SIG-M5 (cell line): ENCODE measurements at places on chromosomes 1 and 21.
A peak's percentile ranks its signal among the peaks of the same experiment; 100 is the strongest.

GRCh38 chr21:41317458-41317857 is 857 bp downstream of the FAM3B start:
- no peak for DNase-seq

DNA sequence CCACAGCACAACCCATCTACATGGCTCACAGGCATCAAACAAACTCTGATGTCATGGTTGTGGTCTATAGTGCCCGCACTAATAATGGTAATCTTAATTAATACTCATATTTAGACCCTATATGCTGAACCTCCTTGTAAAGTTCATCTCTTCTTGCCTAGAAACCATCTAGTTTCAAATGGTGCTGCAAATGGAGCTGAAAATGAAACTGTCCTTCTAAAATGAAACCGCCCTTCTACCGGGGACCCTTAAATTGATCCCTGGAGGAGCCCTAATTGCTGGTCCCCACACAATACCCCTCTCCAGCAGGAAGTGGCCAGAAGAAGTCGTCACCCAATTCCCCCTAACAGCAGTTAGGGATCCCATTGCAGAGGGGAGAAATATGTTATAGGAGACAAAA is 612.6 kb downstream of the MRPL39 start:
- DNase-seq = no peak

DNA sequence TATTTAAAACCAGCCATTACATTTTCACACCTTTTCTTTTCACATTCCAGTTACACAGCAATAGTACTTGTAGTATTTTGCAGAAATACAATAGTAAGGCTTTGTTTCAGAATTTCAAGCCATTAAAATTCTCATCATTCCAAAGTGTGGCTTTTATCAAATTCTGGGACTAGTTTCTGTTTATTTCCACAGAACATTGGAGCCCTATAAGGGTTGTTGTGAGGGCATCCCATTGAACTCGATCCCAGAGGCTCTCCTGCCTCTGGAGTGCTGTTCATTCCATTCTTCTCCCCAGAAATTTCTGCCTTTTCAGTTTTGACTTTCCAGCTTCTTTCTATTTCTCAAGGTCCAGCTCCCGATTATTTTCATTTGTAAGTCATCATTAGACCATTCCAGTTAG is 645.5 kb downstream of the ADGRL2 start:
- no peak for DNase-seq

GRCh38 chr1:211632117-211632807 is 43.2 kb downstream of the NEK2 start:
- no peak for DNase-seq

DNA sequence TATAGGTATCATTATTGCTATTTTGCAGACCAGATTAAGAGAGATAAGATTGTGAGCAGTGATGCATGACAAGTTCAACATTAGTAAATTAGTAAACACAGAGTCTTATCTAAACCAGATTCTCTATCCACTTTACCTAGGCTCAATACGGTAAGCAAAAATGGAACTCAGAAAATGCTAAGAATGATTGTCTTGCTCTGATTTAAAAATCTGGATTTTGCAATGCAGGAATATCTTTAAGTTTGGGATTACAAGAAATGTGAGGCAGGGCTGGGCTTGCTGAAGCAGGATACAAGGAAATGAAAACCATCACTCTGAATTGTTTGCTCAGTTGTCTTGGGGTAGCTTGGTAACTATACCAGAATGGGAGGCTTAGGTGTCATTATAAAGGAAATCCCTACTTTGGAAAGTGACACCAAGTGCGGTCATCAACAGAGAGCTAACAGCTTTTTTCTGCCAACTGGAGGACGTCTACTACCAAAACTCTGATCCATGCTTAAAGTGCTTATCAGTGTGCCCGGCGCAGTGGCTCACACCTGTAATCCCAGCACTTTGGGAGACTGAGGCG is 332.7 kb upstream of the RUNX1 start:
- no peak for DNase-seq

DNA sequence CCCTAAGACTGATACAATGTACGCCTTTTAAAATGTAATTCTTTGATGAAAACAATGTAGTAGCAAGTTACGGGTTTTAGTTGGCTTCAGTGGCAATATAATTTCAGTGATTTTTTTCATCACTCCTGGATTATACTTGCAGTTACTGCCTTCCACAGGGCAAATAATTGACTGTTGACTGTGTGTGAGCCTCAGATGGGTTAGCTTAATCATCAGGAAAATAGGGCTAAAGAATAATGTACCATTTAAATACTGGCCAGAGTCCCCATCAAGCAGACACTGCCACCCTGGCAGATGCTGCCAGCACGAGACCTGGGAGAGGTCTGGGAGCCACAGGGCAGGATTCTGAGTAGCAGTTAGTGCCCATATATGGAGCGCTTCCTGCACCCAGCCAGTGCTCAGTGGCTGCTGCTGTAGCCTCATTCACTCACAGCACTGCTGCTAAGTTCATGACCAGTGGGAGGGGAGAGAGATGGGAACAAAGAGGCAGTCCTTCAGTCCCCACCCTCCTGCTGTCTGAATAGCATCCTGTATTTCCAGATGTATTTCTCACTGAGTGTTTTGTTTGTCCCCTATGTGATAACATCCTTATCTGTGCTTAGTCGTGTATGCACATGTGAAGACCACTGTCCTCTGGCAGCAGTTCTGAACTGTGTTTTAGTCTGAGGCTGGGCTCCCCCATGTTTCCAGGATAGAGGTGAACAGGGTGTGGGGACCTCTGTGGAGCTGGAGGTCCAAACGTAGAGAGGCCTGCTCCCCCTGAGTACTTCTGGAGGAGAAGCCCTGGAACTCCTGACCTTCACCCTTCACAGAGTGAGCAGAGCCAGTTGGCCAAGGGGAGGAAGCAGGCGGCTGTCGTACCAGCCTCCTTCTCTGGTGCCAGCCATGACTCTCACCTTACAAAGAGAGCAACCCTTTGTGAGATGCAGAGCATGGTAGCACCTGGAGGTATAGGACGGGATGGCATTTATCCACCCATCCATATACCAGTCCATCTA is 80.4 kb downstream of the ADARB1 start:
- no peak for DNase-seq

- no peak for DNase-seq
Measured at GRCh38 chr1:205528446-205528886, 24.0 kb downstream of the CDK18 start.

GRCh38 chr1:224745394-224745793 is 129.3 kb downstream of the CNIH3 start:
- DNase-seq = no peak

- DNase-seq = no peak
Measured at GRCh38 chr21:42621166-42621818, 32.1 kb upstream of the PDE9A start.

GRCh38 chr1:41572224-41572623 is 87.7 kb upstream of the EDN2 start:
- DNase-seq = no peak

GRCh38 chr1:166172106-166172505 is 5.3 kb upstream of the FAM78B start:
- DNase-seq = no peak

DNA sequence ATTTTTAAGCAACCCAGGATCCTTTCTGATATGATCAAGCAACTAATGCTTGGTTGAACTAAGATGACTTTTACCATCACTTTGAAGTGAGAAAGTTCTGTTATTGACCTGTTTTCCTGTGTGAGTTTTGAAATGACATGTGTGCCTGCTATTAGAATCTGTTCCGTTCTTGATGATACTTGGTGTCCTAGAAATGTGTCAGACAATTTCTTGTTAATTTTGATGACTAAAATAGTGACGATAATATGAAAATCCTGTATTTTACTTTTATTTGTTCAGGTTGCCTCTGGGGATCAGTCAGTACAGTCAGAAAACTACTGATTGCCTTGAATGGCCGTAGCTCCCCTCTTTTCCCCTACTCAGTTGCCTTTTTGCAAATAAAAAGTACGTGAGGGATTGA is 228.0 kb downstream of the RYR2 start:
- DNase-seq = no peak

DNA sequence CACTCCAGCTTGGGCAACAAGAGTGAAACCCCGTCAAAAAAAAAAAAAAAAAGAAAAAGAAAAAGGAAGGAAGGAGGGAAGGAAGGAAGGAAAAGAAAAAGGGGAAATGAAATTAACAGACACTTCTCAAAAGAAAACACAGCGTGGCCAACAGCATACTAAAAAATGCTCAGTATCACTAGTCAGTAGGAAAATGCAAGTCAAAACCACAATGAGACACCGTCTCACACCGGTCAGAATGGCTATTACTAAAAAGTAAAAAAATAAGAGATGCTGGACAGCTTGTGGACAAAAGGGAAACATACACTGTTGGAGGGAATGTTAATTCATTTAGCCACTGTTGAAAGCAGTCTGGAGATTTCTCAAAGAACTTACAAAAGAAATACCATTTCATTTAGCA is 369.5 kb upstream of the BRINP3 start:
- no peak for DNase-seq

DNA sequence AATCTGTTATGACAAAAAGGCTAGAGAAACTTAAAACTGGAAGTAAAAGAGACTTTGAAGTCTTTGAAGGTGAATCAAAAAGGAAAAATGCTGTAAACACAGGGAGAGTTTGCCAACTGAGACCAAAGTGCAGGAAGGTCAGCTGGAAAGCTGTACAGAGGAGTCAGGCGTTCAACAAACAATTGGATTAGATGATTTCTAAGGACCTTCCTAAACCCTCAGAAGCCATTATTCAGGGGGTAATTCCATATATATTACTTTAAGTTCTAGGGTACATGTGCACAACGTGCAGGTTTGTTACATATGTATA is 156.8 kb downstream of the ZBTB18 start:
- DNase-seq = no peak

- DNase-seq = no peak
Measured at GRCh38 chr1:153364766-153365666, 7.4 kb downstream of the S100A9 start.

- DNase-seq = no peak
Measured at GRCh38 chr21:17784604-17785402, 34.4 kb downstream of the C21orf91 start.

DNA sequence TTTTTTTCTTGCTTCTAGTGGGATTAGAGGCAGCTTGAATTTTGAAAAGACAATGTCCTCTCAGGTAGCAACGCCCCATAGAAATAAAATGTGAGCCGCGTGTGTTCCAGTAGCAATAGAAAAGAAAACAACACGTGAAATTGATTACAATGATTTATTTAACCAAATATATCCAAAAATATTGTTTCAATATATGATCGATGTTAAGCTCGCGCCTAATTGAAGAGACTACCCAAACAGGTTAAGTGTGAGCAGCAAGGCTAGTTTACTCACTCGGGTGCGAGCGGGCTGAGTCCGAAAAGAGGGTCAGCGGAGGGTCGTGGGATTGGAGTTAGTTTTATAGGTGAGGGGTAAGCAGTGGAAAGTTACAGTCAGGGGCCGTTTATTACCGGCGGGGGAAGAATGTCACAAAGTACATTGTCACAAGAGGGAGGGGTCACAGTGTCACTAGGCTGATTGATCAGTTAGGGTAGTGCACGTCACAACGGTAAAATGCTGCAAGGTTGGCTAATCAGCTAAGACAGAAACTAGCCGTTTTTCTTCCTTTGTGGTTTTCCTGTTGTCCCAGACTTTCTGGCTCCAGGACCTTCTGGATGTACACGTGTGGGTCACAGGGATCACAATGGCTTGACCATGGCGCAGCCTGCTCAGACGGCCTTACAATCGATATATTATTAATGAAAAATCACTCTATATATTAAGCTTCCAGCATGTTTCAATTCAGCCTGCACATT is 697 bp upstream of the ZNF670 start:
- no peak for DNase-seq

- no peak for DNase-seq
Measured at GRCh38 chr21:42609811-42610210, 43.6 kb upstream of the PDE9A start.

- no peak for DNase-seq
Measured at GRCh38 chr1:42176902-42177519, 12.5 kb upstream of the GUCA2A start.

GRCh38 chr1:209516771-209517680 is 66.5 kb upstream of the CAMK1G start:
- DNase-seq = no peak

DNA sequence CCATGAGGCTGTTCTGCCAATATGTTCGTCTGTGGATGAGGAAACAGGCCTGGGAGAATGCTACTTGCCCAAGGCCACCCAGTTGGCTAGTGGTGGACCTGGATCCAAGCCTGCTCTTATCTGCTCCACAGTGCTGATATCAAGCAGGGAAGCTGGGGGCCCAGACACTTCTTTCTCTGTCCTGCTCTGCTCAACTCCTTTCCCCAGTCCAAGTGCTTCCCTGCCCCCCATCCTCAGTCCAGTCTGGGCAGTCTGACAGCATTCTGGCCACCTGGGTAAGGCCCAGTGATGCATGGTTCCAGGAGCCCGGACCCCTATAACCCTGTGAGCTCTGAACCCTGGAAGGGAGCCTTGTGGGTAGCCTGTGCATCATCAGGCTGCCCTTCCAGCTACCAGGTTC is 4.2 kb upstream of the PAQR7 start:
- DNase-seq = no peak

GRCh38 chr1:99384021-99384420 is 119.7 kb downstream of the PLPPR4 start:
- no peak for DNase-seq

- no peak for DNase-seq
Measured at GRCh38 chr1:231676487-231676886, 49.9 kb downstream of the DISC1 start.

DNA sequence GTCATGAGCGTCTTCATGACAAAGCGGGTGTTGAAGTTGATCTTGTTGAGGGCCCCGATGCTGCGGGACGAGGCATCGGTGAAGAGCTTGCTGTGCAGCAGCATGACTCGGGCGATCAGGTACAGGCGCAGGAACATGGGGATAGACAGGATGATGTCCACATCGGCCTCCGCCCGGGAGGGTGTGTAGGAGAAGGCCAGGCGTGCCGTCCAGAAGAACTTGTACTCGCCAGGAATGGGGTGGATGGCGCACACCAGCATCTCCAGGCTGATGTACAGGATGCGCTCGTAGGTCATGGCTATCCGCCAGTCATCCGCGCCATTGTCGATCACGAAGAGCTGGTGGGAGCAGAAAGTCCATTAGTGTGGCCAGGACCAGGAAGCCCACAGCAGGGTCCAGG is 98.0 kb downstream of the KCNN3 start:
- DNase-seq = no peak

GRCh38 chr21:35824136-35824535 is 236.2 kb downstream of the SETD4 start:
- no peak for DNase-seq

- no peak for DNase-seq
Measured at GRCh38 chr1:18856435-18856834, 3.0 kb downstream of the TAS1R2 start.

DNA sequence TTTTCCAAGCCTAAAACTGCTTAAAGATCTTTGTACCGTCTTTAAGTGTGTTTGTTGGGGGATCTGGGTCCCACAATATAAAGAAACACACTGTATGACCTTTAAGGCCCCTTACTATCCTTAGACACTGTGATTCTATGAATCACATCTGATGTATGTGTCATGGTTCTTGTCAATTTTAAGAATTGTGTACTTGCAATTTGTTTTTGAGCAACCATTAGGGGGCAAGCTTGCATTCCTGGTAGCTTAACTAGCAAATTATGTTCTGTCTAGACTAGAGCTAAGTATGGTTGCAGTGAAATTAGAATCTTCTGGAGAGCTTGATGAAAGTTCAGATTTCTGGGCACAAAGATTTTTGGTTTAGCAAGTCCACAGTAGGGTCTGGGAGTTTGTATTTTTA is 219.5 kb downstream of the TPR start:
- DNase-seq = peak; percentile 27
